ENCODE measurements at places on chromosomes 3 and 15.

DNA sequence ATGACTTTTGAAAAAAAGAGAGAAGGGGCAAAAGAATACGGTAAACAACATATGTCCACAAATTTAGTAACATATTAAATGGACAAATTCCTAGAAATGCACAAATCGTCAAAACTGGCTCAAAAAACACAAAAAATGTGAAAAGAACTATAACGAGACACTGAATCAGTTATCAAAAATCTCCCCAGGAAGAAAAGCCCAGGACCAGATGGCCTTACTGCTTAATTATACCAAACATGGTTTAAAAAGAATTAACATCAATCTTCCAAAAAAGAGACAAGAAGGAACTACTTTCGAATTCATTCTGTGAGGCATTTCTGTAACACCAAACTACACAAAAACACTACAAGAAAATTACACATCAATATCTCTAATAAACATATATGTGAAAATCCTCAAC is 117.4 kb downstream of the STAG1 start:
- no peak for DNase-seq

GRCh38 chr3:194307849-194308248 is 43.3 kb downstream of the CPN2 start:
- DNase-seq = peak; percentile 11

- no peak for DNase-seq
Measured at GRCh38 chr3:118782755-118783202, 251.9 kb downstream of the IGSF11 start.

- DNase-seq = no peak
Measured at GRCh38 chr3:164186095-164186494, 892.2 kb downstream of the SI start.

- no peak for DNase-seq
Measured at GRCh38 chr15:89441295-89441812, 55.0 kb downstream of the RHCG start.

- DNase-seq = no peak
Measured at GRCh38 chr15:75815811-75816719, 27.2 kb upstream of the UBE2Q2 start.

- no peak for DNase-seq
Measured at GRCh38 chr15:66170716-66171115, 82.8 kb downstream of the MEGF11 start.

DNA sequence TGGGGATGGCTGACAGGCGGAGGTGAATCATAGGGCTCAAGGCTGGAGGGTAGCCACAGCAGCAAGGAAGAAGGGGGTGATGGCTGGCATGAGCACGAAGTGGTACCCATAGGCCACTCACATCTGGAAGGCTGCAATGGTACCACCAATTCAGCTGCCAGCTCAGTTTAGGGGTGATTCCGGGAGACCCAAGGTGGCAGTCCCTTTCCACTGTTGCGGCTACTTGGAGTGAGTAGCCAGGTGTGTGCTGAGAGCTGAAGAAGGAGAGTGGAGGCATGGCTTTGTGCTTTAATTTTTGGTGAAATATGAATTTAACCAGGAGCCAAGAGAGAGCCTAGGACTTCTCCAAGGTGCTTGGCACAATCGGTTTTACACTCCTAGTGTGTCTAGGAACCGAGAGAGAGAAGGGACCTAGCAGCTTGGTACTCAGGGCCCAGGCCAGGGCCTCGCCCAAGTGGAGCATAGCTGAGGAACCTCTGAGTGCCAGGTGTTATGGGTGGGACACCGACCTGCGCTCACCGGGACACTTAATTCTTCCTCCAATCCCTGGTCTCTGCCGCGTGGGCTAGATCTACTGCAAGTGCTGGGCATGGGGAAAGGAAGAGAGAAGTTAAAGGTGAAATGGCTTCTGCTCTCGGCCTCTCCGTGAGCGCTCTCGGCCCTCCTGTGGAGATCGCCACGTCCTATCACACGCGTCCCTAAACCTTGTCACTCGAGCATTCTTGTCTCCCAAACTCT is 32.2 kb upstream of the POLG start:
- DNase-seq = no peak

DNA sequence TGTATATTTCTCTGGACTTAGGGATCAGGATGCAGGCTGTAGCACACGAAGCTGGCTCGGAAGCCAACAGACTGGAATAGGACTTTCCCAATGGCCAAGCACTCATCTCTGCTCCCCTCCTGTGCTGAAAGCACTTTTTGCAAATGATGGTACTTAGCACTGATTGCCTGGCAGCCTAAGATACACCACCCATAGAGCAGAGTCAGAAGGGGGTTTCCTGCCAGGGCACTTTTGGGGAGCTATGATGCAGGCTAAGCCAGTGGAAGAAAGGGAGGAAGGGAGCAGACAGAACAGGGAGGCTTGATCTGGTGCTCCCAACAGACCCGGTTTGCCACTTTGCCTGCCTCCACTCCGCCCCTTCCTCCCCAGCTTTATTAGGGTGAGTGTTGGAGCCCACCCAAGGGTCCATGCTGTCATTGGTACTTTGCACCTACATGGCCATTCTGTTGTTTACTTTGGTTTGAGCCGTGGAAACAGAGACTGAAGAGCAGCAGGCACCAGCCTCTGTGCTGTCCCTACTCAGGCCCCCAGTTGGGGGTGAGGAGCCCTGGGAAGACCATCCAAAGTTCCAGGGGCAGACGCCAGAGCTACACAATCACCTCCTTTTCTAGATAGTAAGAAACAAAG is 15.9 kb downstream of the BSN start:
- no peak for DNase-seq

DNA sequence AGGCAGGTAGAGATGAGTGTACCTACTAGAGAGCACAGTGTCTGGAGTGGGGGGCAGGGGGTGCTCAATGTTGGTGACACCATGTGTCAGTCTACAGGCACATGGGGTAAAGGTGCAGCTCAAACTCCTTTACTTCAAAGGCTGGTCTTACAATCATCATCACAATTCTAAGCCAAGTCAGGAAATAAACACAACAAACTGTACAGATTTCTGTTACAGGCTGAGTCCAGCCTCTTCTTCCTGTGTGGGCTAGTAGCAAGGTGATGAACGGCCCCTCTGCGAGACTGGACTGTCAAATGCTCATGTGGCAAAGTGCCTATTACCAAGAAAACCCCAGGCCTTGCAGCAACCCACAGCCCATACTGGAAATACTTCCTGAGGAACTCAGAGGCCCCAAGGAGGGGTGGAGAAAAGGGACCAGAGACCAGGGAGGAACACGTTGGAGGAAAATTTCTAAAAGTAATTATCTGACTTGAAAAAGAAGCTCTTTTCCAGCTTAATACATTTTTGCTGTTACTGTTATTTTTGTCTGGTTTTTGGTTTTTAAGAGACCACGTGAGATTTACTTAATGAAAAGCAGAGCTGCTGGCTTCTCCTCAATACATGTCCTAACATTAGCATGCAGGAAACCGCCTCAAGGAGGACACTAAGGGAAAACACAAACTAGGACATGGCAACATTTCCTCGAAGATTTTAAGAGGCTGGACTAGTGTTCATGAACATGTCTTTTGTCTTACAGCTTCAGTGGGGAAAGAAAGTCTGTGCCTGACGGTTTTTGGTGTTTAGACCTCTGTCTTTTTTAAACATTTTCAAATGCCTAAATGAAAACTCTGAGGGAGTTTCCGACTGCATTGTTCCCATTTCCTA is 29.5 kb downstream of the TBC1D2B start:
- peak; percentile 91 for DNase-seq

- no peak for DNase-seq
Measured at GRCh38 chr3:119885746-119886530, 104.0 kb downstream of the NR1I2 start.

- DNase-seq = no peak
Measured at GRCh38 chr15:67240235-67241131, 14.0 kb downstream of the AAGAB start.

DNA sequence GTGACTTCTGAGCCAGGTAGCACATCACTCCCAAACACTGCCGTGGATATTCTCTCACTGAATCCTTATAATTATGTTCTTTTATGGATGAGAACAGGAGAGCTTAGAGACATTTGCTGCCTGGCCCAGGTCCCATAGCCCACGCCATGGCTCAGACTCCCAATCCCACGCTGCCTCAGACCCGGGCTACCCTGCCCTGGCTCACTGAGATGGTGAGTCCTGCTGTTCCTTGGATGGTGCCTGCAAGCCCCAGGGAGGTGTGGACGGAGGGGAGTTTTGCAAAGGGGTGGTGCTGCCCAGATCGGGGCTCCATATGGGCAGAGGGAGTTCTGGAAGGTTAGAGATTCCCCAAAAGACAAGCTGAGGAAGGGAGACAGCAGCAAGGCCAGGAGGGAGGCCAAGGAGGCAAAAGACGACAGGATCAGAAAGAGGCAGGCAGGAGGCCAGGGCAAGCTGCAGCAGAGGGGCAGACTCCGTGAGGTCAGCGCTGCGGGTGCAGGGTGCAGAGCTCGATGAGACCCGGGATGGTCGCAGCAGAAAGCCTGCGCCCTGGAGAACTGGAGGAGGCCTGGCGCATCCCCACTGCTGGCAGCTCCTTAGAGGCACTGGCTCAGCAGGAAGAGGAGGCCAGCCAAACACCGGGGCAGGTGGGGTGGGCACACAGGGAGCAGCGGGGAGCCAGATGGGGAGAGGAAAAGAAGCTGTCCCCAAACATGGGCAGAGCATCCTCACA is 95.7 kb upstream of the ALDH1A3 start:
- no peak for DNase-seq

All from right hindlimb (tissue), 1 donor.